Calu3 (cell line): ENCODE measurements at places on chromosomes 6 and 20. TPM values are rescaled to one million over a fixed set of nuclear protein-coding genes. Genes with fewer than 3 reads are reported as not detected.
A peak's percentile ranks its signal among the peaks of the same experiment; 100 is the strongest.

GRCh38 chr6:38420207-38420606 is 219.5 kb downstream of the BTBD9 start:
- no peak for DNase-seq

The HCRTR2 gene
- total RNA-seq, result not detected in 2 replicates

- DNase-seq, result no peak
Observed at GRCh38 chr6:46288835-46289234, 118.1 kb upstream of the ENPP5 start.

GRCh38 chr6:52390361-52390727 is 28.4 kb downstream of the PAQR8 start:
- DNase-seq, result peak; percentile 58

- peak; percentile 43 for DNase-seq
Observed at GRCh38 chr6:37168811-37169495, 999 bp upstream of the PIM1 start.

GRCh38 chr20:64048402-64049044 is 916 bp downstream of the SOX18 start:
- no peak for DNase-seq

The DZANK1 gene
- total RNA-seq, result 0.86 and 1.0 TPM in 2 replicates

The CYP39A1 gene
- 0.88 and 1.7 TPM in 2 replicates for total RNA-seq
